ENCODE measurements at places on chromosomes 7 and 10.

- H3K27ac ChIP-seq, result no peak within 1 kb of the TSS
- peak; percentile 84 for DNase-seq
- H3K27me3 ChIP-seq, result no peaks in the 10 kb centered on the region
- no peaks in the 10 kb centered on the region for H3K4me1 ChIP-seq
These were observed at the start of gene HHEX for GRCh38 chr10:92689663-92690210. HHEX (plus strand) TSS chr10:92689955; CDS start chr10:92689987, 32 bp downstream.

- no peak overlapping the region for H3K27ac ChIP-seq
- DNase-seq, result no peak
- peaks cover 5% of the 10 kb centered on the region for H3K36me3 ChIP-seq
- no peaks in the 10 kb centered on the region for H3K4me1 ChIP-seq
- no peak overlapping the region for H3K4me3 ChIP-seq
These were observed 602.7 kb upstream of the FOXK1 start for GRCh38 chr7:4079366-4079765.

DNA sequence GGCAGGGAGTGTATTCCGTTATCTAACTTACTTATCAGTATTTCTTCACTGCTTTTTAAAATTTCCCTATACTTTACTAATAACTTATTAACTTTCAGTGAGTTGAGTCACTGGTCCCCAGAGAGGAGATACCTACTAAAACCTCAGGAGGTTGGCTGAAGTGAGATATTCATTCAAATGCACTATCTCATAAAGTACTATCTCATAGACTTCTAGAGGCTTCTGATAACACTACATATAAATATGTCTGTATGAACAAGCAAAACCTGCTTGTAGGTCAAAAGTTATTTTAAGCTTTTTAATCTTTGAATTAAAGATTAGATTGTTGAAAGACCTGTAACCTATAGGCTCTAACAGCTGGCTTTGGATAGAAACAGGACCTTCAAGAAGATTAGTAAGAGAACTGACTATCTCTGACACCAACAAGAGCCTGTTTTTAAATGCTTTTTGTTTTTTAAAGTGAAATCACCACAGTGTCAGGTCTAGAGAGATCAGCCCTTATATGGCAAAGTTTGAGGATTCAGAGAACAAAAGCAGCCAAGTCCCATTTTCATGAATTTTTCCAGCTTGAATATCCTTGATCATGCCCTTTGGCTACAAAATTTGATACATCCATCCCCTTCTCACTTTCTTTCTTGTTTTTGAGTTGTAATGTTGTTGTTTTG lies 242.2 kb downstream of the ARL4A start:
- no peaks in the 10 kb centered on the region for H3K27me3 ChIP-seq
- no peak for DNase-seq
- H3K27ac ChIP-seq, result no peak overlapping the region
- no peaks in the 10 kb centered on the region for H3K36me3 ChIP-seq
- no peaks in the 10 kb centered on the region for H3K4me1 ChIP-seq
- H3K4me3 ChIP-seq, result no peak overlapping the region

- peaks cover 2% of the 10 kb centered on the region for H3K36me3 ChIP-seq
- H3K4me3 ChIP-seq, result no peak overlapping the region
- no peaks in the 10 kb centered on the region for H3K4me1 ChIP-seq
- no peak overlapping the region for H3K27ac ChIP-seq
- no peak for DNase-seq
- no peaks in the 10 kb centered on the region for H3K27me3 ChIP-seq
These were observed 92.2 kb upstream of the DKK1 start for GRCh38 chr10:52221923-52222322.

DNA sequence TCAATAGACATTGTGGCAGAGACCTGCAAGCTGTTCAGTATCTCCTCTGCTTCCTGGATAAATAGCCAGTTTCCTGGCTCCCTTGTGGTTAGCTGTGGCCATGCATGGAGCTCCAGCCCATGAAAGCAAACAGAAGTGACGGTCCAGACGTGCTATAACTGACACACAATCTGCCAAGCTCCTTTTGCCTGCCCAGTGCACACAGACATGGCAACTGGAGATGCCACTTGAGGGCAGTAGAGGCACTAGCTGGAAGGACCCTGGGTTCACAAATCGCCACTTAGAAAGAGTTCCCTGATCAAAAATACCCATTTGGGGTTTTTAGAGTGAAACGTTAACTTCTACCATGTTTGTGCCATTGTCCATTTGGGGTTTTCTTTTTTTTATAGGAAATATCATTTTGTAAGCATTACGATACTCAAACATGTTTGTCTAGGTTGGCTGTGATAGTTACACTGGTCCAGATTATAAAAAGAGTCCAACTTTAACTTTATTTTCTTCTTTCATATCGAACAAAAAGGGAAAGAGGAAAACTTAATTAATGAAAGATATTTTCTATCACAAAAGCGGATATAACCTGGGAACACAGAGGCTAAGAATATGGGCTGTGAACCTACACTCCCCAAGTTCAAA lies 31.3 kb downstream of the KIN start:
- H3K4me3 ChIP-seq, result no peak overlapping the region
- H3K36me3 ChIP-seq, result peaks cover 10% of the 10 kb centered on the region
- H3K27ac ChIP-seq, result no peak overlapping the region

- no peak overlapping the region for H3K4me3 ChIP-seq
- no peaks in the 10 kb centered on the region for H3K36me3 ChIP-seq
- no peaks in the 10 kb centered on the region for H3K4me1 ChIP-seq
These were observed 271.7 kb downstream of the ANKRD7 start for GRCh38 chr7:118496138-118496644.

GRCh38 chr10:69645296-69646184 lies 15.5 kb downstream of the FAM241B start:
- no peak for DNase-seq
- no peaks in the 10 kb centered on the region for H3K27me3 ChIP-seq
- H3K4me1 ChIP-seq, result no peaks in the 10 kb centered on the region

- H3K27me3 ChIP-seq, result no peaks in the 10 kb centered on the region
- no peak for DNase-seq
- no peak overlapping the region for H3K27ac ChIP-seq
- H3K4me3 ChIP-seq, result no peak overlapping the region
- H3K4me1 ChIP-seq, result no peaks in the 10 kb centered on the region
These were observed 338.6 kb upstream of the VWC2 start for GRCh38 chr7:49434846-49435245.

DNA sequence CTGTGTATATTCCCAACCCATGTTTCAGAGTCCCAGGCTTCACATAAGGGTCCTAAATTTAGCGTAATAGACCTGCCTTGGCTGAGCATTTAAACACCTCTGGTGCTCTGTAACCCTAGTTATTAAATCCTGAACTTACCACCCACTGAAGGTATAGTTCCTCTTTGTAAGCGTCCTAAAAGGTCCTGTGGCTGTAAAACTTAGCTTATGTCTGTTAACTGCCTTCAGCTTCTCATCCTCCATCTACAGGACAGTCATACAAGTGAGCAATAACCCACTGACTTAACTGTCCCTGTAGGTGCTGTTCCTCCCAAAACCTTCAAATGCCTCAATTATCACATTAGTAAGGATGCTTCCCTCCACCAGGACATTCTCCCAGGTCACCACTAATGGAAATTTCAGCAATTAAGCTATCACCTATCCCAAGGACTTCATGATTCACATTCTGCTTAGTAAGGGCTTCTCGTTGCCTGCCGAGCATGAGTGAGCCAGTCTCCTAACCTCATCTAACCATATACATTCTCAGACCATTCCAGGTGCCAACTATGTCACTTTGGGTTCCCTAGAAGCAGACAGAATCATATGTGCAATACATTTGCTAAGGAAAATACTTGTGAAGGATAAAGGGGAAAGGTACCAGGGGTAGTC lies 55.8 kb downstream of the CASD1 start:
- no peak overlapping the region for H3K4me3 ChIP-seq
- no peak overlapping the region for H3K27ac ChIP-seq
- no peaks in the 10 kb centered on the region for H3K27me3 ChIP-seq
- H3K36me3 ChIP-seq, result no peaks in the 10 kb centered on the region
- DNase-seq, result no peak

DNA sequence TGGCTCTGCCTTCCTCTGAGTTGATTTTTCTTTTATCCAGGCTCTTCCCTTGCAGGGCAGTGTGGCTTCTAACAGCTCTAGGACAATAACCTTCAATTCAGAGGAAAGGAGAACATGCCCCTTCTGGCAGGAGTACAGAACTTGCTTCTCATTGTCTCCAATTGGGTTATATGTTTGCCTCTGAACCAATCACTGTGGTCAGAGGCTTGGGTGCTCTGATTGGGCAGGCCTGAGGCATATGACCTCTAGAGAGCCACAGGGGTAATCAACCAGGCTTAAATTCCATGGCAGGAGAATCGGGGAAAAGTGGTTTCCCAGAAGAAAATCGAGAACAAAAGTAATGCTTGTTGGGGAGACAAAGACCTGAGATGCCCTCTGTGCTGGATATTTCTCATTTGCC lies 240.0 kb downstream of the REEP3 start:
- no peak for DNase-seq
- H3K4me3 ChIP-seq, result no peak overlapping the region
- H3K4me1 ChIP-seq, result no peaks in the 10 kb centered on the region

- no peaks in the 10 kb centered on the region for H3K4me1 ChIP-seq
- H3K27me3 ChIP-seq, result no peaks in the 10 kb centered on the region
- no peak overlapping the region for H3K27ac ChIP-seq
- H3K36me3 ChIP-seq, result no peaks in the 10 kb centered on the region
- no peak overlapping the region for H3K4me3 ChIP-seq
These were observed 102.0 kb upstream of the INSYN2A start for GRCh38 chr10:127298381-127298780.

GRCh38 chr7:92333866-92334265 lies 88.1 kb downstream of the ANKIB1 start:
- no peaks in the 10 kb centered on the region for H3K27me3 ChIP-seq
- no peak overlapping the region for H3K4me3 ChIP-seq
- H3K4me1 ChIP-seq, result no peaks in the 10 kb centered on the region
- no peaks in the 10 kb centered on the region for H3K36me3 ChIP-seq
- DNase-seq, result no peak
- H3K27ac ChIP-seq, result no peak overlapping the region

All from aorta (tissue), 5 donors.